ENCODE measurements at places on chromosomes 5 and 9.

GRCh38 chr9:110440796-110441195 is 103.1 kb upstream of the TXNDC8 start:
- no peak for DNase-seq

GRCh38 chr5:147465747-147466146 is 44.1 kb downstream of the DPYSL3 start:
- no peak for DNase-seq

DNA sequence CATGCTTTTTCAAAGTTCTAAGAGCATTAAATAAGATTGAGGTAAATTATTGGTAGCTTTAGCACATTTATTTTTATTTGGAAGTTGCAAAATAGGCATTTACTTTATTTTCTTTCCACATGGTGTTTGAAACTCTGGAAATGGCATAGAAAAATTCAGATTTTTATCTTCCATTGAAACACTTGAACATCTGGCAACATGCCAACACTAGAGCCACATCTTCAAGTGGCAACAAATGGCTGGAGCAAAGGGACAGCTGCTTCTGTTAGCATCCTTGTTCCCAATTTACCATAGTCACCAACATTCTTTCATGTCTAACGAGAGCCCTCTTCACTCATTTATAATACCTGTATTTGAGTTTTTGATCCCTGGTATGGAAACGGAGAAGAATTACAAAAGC is 539.9 kb downstream of the ZNF608 start:
- DNase-seq: no peak

DNA sequence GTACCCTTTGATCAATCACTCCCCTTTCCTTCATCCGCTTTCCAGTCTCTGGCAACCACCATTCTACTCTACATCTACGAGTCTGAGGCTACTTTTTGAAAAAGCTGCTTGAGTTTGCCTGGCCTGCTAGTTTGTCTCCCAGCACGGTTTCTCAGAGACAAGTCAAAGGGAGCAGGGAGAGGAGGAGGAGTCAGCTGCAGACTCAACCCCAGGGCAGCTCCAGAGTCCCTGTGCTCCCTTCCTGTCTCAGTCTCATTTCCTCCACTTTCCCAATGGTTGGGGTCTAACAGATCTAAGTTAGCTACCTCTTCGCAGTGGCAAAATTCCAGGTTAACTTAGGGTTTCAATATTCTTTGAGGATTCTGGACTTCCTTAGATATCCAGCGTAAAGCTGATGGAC is 80.0 kb upstream of the PCA3 start:
- DNase-seq: no peak

GRCh38 chr5:174725261-174725990 is 1.0 kb downstream of the MSX2 start:
- no peak for DNase-seq

DNA sequence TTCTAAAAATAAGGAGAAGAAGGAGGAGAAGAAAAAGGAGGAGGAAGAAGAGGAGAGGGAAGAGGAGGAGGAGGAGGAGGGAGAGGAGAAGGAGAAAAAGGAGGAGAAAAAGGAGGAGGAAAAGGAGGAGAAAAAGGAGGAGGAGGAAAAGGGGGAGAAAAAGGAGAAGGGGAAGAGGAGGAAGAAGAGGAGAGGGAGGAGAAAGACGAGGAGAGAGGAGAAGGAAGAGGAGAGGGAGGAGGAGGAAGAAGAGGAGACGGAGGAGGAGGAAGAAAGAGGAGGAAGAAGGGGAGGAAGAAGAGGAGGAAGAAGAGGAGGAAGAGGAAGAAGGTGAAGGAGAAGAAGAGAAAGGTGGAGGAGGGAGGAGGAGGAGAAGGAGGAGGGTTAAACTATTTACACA is 210.2 kb upstream of the TRPM3 start:
- DNase-seq: no peak

GRCh38 chr9:126295082-126295477 is 31.5 kb upstream of the MVB12B start:
- DNase-seq: no peak

DNA sequence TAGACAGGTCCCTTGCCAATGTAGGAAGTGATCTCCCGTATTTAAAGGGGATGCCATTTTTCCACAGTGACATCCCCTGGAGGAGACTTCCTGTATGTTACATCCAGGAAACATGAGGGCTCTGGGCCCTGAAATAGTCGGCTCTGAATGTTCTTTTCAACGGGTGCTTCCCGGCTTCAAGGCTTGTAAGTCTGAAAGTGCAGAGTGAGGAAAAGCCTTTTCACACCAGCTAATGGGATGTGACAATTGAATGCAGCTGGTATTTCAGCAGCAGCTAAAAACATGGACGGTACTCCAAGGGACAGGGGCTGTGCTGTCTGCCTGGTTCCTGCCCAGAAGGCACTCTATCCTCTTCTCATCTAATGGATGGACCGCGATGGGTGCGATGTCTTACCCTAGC is 1.4 kb downstream of the IL9 start:
- no peak for DNase-seq

DNA sequence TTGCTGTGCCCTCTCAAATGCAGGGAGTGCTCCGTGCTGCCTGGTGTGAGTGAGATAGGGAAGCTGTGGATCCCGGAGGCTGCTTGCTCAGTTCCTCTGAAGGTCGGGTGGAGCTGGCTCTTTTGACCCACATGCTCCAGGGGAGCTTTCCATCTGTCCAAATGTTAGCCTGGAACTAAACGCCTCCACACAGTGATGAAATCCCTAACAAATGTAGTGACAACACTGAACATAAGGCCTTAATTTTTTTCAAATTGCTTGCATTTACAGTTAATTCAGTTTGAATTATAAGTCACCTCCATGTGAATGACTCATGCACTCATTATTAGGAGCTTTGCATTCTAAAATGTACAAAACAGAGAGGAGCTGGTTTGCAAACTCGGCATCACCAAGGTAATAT is 27.0 kb downstream of the PRDM6 start:
- DNase-seq: no peak

GRCh38 chr9:134204041-134204440 is 39.7 kb upstream of the RNU6ATAC start:
- no peak for DNase-seq

DNA sequence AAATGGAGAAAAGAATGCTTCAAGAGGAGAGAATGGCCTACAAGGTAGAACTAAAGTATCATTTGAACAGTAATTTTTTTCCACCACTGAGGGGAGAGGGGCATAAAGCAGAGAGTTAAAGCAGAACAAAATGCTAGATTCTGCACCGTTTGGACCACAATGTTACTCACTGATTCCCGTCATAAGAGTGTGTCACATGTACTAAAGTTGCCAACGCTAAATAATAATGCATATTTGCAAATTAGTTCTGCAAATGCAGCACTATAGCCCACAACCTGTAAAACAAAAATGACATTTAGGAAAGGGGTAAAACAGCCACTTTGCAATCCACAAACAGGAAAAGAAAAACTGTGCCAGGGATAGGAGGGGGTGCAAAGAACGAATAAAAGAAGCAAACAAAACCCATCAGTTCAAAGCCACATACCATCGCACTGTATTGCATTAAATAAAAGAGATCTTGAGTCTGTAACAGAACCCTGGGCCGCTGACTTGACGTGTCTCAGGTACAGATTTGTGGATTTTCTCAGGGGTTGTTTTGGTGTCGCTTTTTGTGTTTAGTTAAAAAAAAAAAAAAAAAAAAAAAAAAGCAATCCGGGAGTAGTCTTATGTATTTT is 7.7 kb upstream of the NFIB start:
- DNase-seq: no peak

DNA sequence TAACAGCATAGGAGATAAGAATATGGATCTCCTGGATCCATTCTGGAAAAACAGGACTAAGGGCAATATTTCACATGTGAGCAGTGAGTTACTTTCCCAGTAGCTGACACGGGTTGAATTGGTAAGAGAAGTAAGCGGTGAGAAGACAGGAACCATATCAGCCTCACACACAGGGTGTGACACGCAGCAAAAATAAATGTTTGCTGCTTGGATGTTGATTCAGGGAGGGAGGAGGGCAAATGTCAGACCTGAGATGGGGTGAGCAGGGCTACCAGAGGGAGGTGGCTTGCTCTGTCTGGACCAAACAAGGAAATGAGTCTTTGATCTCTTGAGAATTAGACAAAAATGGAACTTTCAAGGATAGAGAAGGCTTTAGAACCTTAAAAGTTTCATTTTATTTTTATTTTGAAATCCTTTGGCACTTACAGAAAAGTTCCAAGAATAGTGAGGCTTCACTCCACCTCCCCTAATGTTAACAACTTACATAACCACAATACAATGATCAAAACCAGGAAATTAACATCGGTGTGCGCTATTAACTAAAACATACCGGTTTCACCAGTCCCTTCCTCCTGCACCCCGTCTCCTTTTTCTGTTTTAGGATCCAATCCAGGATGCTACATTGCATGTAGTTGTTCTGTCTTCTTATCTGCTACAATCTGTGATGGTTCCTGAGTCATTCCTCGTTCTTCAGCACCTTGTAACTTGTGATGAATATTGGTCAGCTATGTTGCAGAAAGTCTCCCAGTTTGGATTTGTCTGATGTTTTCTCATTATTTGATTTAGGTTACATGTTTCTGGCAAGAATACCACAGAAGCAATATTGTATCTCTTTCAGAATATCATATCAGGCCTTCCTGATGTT is 20.5 kb upstream of the ARHGEF28 start:
- DNase-seq: no peak

DNA sequence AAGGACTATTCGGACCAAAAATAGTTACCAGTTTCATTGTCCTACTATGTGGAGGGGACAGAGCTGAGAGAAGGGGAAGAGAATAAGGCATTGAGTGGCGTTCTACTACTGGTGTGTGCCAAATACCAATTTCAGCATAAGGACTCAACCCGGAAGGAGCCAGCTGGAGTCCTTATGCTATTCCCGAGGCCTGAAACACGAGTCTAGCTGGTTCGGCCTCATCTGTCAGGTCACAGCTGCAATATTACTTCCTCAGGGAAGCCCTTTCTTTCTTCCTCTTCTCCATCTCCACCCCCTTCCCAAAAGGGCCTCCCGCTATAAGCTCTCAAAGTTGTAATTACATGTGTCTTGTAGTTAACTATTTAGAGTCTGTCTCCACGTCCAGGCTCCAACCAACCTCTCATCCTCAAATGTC is 20.5 kb upstream of the FER start:
- no peak for DNase-seq

DNA sequence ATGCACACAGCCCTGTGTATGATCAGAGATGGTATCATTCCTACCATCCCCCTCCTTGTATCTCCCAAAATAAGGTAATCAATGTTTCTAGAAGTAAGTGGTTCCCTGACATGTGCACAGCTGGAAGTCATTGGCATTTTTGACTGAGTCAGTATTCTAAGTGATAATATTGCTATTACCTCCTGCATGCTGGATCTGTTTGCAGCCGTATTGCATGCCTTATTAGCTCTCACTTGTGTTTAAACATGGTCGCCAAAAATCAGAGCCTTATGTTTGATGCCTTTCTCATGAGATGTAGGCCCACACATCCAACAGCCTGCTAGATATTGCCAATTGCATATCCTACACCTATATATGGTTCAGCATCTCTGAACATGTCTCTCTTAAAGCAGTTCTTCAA is 254.3 kb downstream of the CDH12 start:
- no peak for DNase-seq

DNA sequence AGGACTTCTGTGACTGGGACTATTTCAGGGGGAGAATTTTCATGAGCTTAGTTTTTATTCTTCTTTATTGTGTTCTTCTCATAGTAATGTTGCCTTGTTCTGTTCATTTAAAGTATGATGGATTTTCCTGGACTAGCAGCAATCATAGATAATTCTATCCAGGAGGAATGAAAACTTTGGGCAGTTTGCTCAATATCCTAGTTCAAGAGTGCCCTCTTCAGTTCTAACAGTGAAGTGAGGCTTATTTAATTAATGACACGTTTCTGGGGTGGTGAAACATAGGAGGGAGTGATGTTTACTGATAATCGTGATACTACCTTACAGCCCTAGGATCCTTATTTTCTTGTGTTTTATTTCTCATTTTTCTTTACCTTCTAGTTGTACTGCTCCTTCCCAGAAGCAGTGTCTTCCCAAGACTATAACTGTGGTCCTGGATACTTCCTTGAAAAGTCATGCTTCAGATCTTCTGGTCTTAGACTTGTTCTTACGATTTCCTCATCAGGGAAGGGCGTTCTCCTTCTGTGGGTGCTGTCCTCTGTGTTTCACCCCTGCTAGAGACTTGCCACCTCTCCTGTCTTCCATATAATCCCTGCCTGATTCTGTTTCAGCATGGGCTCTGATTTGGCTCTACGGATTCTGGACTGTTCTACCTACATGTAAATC is 57.4 kb downstream of the CFAP95 start:
- no peak for DNase-seq

DNA sequence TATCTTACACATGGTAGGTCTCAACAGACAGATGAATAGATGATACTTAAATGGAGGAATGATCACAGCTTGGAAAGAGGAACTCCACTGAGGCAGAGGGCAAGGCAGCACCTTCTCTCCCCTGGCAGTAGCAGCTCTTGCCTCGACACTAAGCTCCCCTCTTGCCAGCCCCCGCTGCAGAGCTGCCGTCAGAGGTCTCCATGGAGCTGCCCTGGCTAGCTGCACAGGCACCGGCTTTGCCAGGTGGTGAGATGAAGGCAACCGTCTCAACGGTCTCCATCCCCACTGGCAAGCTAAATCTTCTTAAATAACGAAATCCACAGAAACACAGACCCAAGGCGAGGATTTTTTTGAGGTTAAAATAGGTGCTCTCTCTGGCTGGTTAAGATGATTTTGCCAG is 81.2 kb downstream of the CRB2 start:
- no peak for DNase-seq

GRCh38 chr5:74336297-74336696 is 304.2 kb downstream of the ENC1 start:
- no peak for DNase-seq

DNA sequence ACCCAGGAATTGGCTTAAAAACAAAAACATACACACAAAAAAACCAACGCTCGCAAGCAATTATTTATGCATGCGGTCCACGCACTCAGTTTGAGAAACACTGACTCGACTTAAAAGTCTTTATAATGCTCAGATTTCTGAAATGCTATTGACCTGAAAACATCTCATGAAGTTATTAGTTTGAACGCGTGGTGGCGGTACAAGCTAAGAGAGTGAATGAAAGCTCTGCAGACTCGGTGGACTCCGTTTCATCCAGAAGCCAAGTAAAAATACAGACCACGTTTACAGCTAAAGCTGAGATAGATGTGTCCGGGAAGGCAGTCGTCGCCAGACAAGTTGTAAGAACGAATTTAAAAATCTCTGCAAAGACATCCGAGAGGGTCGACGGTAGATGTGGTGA is at the start of gene PCDHB6:
TSS of gene PCDHB6 (plus strand) at position 246 of the 400 bp plus-strand sequence. CDS start 201 bp downstream, outside the sequence.
- DNase-seq: no peak

DNA sequence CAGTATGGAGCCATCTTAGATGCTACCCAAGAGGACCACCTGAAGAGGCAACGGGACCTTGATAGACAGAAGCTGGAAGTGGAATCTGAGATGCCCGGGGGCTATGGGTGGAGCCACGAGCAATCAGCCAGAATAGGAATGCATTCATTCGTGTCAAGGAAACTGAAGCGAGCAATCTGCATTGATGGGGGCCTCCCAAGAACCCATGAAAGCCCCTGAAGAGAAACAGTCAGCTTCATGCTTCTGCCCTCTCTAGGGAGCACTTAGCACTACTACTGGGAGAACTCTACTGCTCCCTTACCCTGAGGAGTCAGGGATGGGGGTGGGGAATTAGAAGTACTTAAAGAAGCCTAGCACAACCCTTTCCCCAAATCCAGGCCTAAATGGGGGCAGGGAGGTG is 51.9 kb upstream of the TCERG1 start:
- DNase-seq: no peak
